ENCODE measurements at places on chromosomes 4 and X.

- no peak for DNase-seq
These were observed 187.3 kb upstream of the CXCL13 start for GRCh38 chr4:77418333-77418732.

GRCh38 chr4:118939169-118939783, 50.6 kb downstream of the SYNPO2 start:
- DNase-seq, result no peak

DNA sequence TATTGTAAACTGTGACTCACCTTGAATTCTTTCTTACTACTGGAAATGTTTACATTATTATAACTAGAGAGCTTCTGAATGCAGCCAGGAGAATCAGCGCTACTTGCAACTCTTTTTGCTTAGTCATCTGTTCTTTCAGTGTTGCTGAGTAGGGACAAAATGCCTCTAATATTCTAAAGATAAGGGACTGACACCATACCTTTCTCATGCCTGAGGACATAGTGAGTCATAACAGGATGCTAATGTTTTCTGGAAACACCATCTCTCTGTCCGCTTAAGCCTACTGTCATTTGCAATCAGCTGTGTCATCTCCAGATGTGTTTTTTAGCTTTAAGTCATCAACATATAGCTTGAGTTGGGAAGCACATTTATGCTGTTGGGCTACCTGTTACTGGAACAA, 108.3 kb downstream of the QRFPR start:
- DNase-seq, result no peak

- no peak for DNase-seq
These were observed 11.1 kb downstream of the MAEA start for GRCh38 chr4:1300466-1301455.

- DNase-seq, result no peak
These were observed 59.9 kb downstream of the GSPT2 start for GRCh38 chrX:51802917-51803688.

- DNase-seq, result no peak
These were observed 339 bp downstream of the TBC1D9 start for GRCh38 chr4:140755774-140756318.

GRCh38 chr4:185672151-185672550, 136.8 kb upstream of the PDLIM3 start:
- DNase-seq, result no peak

DNA sequence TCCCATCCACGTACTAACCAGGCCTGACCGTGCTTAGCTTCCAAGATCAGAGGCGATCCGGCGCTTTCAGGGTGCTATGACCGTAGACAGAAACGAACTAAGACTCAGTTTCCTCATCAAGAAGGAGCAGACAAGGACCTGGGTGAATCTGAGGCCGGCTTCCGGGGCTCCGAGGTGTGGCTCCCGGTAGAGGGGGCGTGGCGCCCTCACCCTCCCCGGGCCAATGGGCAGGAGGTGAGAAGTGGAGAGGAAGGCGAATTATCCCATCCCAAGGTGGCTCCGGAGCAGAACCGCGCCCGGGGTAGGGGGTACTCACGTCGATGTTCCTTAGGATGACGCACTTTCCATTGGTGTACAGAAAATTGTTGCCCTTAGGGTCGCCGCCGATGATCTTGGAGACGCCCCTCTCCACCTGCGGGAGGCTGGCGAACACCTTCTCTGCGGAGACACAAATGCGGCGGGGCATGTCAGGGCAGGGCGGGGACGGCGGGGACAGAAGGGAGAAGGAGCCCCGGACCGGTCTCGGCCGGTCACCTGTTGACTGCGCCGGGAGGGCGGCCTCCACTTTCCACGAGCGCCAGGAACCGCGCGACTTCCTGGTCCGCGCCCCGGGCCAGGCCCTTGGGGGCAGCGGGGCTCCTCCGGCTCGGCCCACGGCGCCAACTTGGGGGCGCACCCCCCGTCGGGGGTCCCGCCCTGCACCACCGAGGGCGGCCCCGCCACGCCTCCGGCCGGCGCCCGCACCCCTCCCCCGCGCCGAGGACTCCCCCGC, 616 bp downstream of the WDR1 start:
- no peak for DNase-seq
